ENCODE measurements at places on chromosomes 12 and 14.

DNA sequence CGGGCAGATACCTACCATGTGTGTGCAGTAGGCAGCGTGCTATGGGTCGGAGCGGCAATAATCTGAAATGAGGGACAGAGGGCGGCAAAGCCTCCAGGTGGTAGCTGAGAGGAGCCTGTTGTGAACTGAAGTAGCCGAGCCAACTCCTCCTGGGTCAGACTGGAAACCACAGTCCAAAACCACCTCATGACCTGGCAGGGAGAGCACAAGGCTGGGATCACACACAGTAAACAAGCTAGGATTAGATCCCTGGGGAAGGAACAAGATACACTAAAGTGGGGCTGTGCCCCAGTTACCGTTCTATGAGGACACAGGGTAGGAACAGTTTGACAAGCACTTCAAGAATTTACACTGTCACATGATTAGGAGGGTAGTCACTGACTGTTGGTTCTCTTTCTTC, 49.0 kb downstream of the AREL1 start:
- DNase-seq, result no peak

GRCh38 chr14:86794689-86795088, 1198.3 kb downstream of the GALC start:
- DNase-seq, result no peak

- DNase-seq, result no peak
Measured at GRCh38 chr14:100609331-100609870, 22.2 kb upstream of the BEGAIN start.

- no peak for DNase-seq
Measured at GRCh38 chr12:32053881-32054624, 52.6 kb upstream of the BICD1 start.

- DNase-seq, result no peak
Measured at GRCh38 chr14:71698673-71699072, 233.6 kb upstream of the RGS6 start.

DNA sequence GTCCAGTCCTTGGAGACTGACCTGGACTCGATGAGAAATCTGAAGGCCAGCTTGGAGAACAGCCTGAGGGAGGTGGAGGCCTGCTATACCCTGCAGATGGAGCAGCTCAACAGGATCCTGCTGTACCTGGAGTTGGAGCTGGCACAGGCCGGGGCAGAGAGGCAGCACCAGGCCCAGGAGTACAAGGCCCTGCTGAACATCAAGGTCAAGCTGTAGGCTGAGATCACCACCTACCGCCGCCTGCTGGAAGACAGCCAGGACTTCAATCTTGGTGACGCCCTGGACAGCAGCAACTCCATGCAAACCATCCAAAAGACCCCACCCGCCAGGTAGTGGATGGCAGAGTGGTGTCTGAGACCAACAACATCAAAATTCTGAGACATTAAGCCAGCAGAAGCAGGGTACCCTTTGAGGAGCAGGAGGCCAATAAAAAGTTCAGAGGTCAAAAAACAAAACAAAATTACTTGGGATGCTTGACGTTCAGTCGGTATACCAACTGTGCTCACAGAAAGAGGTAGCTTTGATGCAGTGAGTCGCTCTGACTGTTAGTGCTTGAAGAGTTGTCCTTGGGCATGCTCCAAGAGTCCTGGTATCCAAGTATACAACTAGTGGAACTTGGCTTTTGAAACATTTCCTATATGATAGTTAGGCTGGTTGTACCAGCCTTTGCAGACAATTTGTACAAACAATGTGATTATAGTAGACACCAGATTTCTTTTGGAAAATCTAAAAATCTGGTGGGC, 4.8 kb downstream of the MED6 start:
- DNase-seq, result no peak

DNA sequence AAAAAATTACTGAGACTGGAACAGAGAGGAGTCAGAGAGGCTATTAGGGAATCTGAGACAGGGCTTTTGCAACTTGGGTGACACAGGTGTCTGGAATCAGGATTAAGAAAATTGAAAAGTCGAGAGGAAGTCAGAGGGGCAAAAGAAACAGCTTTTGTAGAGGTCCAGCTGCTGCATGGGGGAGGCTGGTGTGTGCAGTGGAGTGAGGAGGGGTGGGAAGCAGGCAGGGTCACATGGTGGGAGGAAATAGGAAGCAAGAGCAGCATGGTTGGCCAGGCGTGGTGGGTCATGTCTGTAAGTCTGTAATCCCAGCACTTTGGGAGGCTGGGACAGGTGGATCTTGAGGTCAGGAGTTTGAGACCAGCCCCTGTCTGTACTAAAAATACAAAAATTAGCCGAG, 69.7 kb upstream of the VRK1 start:
- DNase-seq, result no peak

- DNase-seq, result no peak
Measured at GRCh38 chr12:6947615-6948014, 3.5 kb upstream of the PTPN6 start.

- DNase-seq, result no peak
Measured at GRCh38 chr12:51838762-51839161, 9.8 kb downstream of the FIGNL2 start.

DNA sequence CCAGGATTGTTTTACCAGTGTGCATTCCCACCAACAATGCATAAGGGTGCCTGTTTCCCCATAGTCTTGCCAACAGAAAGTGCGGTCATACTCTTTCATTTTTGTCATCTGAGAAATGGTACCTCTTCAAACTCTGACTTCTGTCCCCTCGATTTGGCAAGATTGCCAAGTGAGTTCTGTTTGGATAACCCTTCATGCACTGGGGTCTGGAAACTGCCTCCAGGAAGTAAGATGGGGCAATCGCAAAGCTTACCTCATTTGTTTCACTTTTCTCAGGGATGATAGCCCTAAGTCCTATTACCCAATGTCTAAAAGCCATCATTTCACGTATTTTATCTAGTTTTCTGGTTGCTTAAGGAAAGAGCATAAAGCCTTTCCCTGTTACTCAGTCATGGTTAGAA, 28.6 kb upstream of the NR1H4 start:
- DNase-seq, result no peak

DNA sequence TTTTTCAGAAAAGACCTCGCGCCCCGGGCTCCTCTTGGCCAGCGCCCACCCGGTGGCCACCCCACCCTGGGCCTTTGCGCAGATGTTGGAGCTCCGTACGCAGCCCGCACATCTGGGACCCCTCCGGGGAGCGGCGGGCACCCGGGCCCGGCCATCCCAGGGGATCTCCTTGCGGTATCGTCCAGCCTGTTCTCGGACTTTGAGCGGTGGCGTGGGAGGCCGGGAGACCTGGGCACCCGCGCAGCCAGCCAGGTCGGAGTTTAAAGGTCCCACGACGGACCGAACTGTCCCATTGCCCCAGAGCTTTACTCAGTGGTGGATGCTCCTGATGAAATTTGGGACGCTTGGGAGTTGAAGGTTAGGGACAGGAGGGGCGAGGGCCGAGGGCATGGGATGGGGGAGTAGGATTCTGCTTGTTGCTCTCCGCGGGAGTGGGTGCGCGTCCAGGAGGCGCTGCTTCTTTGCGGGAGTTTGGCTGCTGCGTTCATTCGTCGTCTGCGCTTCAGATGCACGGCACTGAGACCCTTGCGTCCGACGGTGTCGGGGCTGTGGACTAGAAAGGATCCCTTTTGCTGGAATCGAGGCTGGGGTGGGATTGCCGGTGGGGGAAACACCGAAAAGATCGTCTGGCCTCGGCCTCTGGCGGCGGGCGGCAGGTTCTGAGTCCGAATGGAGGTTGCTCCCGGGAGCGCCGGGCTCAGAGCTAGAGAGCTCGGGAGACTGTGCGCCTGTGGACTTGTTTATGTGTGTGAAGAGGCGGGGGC, 1.4 kb downstream of the NTF3 start:
- DNase-seq, result no peak

- no peak for DNase-seq
Measured at GRCh38 chr12:112599871-112600270, 181.1 kb downstream of the PTPN11 start.

- no peak for DNase-seq
Measured at GRCh38 chr12:88052686-88053085, 23.5 kb upstream of the C12orf50 start.

DNA sequence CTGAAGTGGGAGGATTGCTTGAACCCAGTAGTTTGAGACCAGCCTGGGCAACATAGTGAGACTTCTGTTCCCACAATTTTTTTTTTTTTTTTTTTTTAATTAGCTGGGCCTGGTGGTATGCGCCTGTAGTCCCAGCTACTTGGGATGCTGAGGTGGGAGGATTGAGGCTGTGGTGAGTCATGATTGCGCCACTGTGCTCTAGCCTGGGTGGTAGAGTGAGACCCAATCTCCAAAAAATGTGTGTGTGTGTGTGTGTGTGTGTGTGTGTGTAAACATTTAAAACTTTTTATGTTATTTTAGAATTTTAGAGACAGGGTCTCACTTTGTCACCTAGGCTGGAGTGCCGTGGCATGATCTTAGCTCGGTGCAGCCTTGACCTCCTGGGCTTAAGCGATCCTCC, 6.8 kb downstream of the PPP1R36 start:
- no peak for DNase-seq

DNA sequence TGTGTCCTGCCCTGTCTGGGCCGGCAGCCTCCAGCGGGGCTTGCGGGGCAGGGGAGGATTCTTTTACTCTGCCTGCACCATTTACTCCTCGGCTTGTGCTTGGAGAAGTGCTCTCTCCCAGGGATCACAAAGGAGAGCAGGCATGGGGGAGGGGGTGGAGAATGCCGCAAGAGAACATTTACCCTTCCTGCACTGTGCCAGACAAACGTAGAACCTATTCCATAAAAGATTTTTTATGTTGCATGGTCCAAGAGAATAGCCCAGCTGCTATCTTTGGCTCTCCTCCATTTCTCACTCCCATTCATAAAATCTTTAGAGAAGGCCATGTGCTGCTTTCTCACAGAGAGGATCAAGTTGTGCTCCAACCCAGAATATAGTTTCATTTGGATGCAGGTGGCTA, 159.4 kb downstream of the SPTSSA start:
- DNase-seq, result no peak

DNA sequence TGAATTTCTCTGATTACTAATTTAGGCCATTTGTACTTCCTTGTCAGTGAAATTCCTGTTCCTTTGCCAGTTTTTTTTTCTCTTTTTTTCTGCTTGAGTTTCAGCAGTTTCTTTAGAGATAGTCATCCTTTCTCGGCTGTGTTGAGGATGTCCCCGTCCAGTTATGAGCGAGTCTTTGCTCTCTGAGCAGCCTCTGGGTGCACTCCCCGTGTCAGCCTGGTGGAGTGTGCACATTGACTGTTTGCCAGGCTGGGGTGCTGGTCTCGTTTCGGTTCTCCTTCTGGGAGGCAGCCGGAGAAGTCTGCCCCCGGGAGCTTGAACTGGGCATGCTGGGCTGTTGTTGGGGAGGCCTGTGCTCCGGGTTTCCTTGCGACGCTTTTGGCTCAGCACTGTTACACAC, 3.0 kb downstream of the PACS2 start:
- DNase-seq, result no peak

DNA sequence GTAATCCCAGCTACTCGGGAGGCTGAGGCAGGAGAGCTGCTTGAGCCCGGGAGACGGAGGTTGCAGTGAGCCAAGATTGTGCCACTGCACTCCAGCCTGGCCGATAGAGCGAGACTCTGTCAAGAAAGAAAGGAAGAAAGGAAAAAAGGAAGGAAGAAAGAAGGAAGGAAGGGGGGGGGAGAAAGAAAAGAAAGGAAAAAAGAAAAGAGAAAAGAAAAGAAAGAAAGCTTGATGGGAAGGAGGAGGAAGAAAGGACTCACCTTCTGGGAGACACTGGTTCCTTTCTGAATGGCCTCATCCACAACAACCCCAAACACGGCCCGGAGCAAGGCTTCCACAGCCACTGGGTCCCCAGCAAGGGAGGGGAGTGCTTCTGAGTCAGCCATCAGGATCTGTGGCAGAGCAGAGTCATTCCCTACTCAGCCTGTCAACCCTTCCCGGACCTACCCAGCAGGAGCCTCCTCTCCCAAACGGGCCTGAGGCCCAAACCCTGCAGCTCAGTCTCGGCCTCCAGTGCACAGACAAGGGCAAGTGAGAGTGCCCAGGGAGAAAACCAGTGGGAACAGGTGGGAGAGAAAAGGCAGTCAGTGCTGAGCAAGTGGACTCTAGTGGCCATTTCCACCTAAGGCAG, 7.3 kb upstream of the ZNF740 start:
- DNase-seq, result no peak

- DNase-seq, result no peak
Measured at GRCh38 chr12:124031058-124031457, 58.0 kb downstream of the ZNF664 start.

GRCh38 chr12:31785318-31785717, 56.5 kb upstream of the AMN1 start:
- no peak for DNase-seq

- DNase-seq, result no peak
Measured at GRCh38 chr12:32507942-32508320, 108.6 kb downstream of the FGD4 start.

DNA sequence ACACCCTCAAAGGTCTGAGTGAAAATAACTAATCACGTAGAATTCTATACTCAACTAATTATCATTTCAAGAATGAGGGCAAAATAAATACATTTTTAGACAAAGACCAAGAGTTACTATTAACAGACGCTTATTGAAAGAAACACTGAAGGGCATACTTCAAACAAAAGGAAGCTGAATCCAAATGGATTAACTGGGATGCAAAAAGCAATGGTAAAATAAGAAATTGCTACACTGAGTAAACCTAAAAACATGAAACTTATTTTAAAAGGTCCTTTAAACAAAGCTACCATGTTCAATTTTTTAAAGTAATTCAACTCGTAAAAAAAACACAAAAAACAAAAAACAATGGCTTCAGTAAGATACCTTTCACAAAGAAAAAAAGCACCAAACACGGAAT, 28.2 kb downstream of the LRP6 start:
- no peak for DNase-seq

DNA sequence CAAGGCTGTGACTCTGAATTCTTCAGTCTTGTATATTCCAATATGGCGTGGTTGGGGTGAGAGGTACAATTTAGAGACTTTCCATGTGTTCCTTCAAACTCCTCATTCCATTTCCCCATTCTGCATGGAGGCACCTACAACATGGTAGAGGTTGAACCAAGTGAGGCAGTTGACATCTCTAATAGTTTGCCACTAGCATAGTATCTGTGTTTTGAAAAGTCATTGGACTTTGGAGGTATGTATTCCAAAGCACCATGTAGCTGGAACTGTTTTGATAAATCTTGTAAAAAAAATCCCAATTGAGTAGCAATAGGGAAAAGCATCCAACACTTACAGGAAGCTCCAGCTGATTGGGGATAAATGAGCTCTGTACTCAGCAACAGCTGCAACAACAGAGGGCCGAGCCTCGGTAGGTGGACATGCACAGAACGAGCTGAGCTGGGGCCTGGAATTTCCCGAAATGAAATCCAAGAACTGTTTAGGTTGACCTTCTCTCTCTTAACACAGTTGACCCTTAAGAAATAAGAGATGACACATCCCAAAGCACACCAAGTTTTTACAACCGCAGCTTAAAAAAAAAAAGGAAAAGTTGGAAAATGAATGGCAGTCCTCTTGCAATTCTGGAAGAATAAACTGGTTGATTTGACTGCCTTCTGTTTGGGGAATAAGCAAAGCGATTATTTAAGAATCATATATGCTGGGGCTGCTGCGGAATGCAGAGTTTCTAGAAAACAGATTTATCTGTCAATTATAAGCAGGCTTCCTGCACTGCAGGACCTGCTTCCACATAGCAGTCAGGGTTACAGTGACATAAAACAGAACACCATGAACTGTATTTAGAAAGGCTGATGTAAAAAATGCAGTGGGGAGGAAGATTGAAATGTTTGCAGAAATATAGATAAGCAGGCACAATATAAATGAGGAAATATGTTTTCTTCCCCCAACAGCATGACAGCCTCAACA, 194.6 kb upstream of the KRR1 start:
- peak; percentile 95 for DNase-seq

GRCh38 chr14:104743461-104744380, 9.2 kb upstream of the SIVA1 start:
- no peak for DNase-seq

- DNase-seq, result no peak
Measured at GRCh38 chr14:68104518-68104917, 284.9 kb downstream of the RAD51B start.
